ENCODE measurements at places on chromosomes 16 and 17.

DNA sequence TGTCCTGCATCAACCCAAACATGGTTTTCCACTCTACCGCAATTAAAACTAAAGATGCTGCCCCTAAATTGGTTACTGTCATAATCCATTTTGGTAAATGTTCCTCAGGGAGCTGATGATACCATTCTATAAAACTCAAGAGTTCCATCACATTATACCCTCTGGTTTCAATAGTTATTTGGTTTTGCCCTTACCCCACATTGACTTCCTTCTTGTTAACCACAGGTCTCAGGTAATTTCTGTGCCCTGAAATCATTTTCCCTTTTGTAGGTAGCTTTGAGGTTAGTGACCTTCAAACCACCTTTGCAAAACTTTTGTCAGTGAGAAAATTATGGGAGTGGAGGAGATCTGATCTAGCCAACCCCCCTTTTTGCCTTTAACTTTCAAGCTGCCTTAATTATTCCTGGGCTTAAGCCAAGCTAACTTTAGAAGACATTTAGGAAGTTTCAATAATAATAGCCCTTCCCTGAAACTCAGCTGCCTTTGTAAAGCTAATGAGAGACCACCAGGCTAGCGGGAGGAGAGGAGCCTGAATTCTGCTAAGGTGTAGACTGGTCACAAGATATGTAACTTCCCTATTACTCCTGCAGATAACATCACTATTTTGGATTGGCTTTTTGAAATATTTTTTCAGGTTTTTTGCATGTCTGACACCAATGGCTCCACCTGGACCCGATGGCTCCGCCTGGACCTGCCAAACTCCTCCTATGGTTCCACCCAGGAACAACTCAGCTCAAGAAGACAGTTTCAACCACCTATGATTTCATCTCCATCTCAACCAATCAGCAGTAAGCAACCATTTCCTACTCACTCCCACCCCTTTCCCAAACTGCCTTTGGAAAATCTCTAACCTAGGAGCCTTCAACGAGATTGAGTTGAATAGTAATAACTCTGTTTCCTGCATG, 224.9 kb downstream of the HS3ST3B1 start:
- DNase-seq: no peak

DNA sequence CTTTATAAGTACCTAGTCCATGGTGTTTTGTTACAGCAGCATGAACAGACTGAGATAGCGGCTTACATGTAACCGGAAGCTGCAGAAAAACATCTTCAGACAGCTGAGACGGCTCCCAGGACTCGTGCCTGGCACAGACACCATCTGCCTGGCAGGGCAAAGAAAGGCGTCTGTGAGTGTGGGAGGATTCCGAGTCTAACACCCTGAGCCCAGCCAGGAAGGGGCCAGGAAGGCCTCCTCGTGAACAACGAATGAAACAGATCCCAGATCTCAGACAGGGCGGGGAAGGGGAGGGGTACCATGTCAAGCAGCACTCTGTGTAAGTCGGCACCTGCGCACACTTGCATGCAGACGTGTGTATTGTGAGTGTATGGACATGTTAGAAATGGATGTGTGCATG, 4.4 kb upstream of the CSNK1D start:
- no peak for DNase-seq

DNA sequence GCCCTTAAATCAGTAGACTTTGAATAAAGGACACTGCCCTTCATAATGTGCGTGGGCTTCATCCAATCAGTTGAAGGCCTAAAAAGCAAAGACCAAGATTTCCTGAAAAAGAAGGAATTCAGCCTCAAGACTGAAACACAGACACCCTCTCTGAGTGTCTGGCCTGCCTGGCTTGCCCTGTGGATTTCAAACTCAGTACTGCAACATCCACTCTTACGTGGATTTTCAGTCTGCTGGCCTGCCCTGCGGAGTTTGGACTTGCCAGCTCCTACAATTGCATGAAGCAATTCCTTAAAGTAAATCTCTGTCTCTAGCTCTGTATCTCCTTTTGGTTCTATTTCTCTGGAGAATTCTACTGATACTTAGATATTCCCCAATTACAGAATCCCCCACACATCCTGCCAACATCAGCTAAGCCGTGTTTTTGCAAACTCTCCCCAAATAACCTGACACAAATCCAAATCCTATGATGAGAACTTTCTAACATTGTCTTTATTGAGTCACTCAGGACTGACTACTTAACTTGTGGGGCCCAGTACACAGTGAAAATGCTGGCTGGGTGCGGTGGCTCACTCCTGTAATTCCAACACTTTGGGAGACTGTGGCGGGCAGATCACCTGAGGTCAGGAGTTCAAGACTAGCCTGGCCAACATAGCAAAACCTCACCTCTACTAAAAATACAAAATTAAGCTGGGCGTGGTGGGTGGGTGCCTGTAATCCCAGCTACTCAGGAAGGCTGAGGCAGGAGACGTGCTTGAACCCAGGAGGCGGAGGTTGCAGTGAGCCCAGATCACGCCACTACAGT, 7.2 kb upstream of the TNFRSF17 start:
- DNase-seq: no peak

DNA sequence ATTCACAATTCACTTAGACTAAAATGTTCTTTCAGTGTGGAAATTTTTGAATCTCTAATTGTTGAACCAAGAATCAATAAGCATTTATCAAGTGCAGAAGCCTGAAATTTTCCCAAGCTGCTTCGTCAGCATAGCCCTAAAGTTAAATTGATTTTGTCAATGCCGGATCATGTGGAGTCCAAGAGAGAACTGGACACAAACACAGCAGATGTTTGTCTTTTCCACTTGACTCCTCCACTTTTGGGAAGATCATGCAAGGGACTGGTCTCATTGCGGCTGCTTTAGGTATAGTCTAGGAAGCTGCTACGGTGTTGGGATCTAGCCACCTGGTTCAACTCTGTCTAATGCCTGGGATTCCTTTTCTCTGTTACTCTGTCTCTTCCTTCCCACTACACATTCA, 95.7 kb downstream of the CYB561 start:
- DNase-seq: no peak

DNA sequence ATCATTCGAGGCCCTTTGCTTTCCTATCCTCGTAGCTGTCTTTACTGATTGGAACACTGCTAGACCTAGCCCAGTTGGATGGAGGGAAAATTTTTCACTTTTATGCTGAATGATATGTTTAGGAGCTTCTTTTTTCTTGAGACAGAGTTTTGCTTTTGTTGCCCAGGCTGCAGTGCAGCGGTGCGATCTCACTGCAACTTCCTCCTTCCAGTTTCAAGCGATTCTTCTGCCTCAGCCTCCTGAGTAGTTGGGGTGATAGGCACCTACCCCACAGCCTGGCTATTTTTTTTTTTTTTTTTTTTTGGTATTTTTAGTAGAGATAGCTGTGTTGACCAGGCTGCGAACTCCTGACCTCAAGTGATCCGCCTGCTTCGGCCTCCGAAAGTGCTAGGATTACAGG, 17.3 kb upstream of the PSMC5 start:
- DNase-seq: no peak

GRCh38 chr16:86503830-86504229, 6.5 kb upstream of the FOXF1 start:
- no peak for DNase-seq

DNA sequence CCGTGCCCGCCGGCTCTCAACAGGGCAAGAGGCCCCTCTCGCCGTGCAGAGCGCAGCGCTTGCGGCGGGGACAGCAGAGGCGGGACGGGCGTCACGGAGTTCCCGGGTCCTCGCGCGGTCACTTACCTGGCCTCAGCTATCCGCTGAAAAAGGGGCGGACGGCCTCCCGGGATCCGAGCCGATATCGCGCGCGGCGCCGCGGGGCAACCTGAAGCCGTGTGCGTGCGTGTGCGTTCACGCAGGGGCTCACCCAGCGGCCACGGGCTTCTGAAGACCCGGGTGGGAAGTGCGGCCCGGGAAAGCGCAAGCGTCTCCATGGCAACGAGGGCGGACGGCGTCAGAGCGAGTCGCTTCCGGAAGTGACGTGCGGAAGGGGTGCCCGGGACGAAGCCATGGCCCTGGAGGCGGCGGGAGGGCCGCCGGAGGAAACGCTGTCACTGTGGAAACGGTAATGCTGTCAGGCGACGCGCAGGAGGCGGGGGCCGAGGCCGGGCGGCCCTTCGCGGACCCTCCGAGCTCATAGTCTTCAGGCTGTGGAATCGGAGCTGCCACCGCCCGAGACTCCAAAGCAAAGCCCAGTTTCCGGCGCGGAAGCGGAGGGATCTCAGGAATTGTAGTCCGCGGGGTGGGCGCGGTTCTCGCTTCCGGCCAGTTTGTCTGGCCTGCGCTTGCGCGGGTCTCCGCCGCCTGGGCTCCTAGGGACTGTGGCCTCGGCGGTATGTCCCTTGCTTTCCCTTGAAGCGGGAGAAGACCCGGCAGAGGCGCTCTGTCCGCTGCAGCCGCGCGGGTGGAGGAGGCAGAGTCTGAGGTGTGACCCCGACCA, at the start of gene ENDOV:
Gene ENDOV, plus strand, starts transcription at position 365 of the 823 bp plus-strand sequence. Its CDS starts 28 bp downstream, at position 393.
- peak; percentile 95 for DNase-seq

GRCh38 chr16:8878523-8878911, 3.6 kb upstream of the LITAFD start:
- DNase-seq: no peak

GRCh38 chr16:24747441-24747840, 18.0 kb downstream of the TNRC6A start:
- DNase-seq: no peak

DNA sequence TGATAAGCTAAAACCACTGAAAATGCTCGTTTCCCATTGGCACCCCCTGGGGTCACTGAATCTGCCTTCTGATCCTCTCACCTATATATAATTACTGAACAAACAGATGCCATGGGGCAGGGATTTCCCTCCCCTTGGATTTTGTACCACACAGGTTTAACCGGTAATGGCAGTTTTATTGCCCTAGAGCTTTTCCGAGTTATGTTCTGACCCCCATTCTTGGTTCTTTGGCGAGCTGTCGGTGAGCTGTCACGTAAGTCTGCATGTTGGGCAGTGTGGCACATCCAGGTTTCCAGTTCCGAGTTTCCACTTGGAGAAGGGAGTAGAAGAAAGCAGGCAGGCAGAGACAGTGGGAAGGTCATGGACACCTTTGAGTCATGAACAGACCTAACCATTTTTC, 7.1 kb downstream of the TMEM97 start:
- no peak for DNase-seq

DNA sequence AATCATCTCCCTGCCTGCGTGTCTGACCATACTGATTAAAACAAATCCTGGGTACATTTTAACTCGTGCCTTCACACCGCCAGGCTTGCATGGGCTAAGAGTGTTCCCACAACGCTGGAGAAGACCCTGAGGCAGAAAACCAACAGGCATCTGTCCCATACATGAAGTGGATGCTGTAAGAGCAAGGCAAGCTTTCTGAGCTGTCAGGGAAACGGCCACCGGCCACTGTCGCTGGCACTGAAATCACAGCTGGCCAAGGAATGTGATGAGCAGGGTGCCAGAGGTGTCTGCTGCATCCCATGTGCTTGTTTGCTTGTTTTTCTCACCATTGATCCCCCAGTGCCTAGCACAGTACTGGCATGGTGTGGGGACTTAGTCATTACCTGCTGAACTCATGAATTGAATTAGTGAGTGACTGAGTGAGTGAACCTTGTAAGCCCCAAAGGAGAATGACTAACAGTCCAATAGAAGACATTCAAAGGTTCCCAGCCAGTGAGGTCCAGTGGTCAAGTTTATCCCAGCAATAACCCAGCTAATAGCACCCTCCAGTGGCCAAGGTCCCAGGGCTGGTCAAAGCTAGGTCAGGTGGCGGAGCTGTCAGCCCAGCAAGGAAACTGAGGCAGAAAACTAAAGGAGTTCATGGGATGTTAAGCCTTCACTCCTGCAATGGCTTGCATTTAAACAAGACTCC, 92.7 kb upstream of the CDH5 start:
- no peak for DNase-seq

GRCh38 chr17:33116021-33116551, 124.4 kb downstream of the SPACA3 start:
- DNase-seq: peak; percentile 69

DNA sequence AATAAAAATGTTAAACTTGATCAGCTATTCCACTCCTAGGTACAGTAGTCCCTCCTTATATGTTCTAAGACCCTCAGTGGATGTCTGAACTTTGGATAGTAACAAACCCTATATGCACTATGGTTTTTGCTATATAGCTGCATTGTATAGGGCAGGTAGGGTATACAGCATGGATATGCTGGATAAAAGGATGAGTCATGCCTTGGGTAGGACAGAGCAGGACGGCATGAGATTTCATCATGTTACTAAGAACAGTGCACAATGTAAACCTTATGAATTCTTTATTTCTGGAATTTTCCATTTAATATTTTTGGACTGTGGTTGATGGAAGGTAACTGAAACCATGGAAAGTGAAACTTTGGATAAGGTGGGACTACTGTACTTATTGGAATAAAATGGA, 235.1 kb downstream of the CEP112 start:
- DNase-seq: no peak

GRCh38 chr17:58051468-58051867, 31.8 kb upstream of the DYNLL2 start:
- no peak for DNase-seq

- DNase-seq: no peak
Measured at GRCh38 chr17:3207367-3207766, at the start of gene OR1A1. TSS of gene OR1A1 (plus strand) at chr17:3207667. CDS start at chr17:3215621, 7,954 bp downstream.

DNA sequence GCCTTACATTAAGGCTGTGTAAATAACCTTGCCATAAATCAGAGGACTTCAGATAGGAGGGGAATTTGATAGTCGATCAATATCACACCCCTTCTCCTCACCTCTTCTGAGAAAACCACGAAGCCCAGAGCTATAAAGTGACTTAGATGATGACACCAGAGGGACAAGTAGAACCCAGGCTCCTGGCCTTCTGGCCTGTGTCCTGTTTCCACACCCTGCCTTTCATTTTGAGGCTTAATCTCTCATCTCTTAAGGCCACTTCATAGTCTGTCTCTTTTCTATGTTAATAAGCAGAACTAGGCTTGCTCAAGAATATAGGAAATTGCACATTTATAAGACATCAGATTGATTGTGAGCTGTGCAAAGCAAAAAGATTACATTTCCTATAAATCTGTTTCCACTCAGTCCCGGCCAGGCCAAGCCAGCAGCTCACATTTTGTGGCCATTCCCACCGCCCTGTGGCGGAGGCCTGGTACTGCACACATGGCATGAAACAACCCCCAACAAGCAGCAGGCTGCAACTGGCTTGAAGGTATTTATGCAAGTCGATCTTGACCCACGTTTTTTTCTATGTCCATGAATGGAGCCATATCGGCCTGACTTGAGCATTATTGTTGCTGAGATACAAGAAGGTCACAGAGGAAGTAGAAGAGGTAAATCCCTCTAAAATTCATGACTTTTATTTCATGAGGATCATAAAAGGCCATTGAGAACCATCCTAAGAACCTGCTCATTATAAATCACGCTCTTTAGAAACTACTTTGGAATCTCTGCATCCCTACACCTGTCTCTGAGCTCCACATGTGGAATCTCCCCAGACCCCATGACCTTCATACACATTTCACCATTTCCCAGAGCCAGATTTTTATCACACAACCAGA, 93.7 kb downstream of the PMP22 start:
- peak; percentile 34 for DNase-seq

- DNase-seq: no peak
Measured at GRCh38 chr16:55697867-55698266, 42.1 kb downstream of the SLC6A2 start.

DNA sequence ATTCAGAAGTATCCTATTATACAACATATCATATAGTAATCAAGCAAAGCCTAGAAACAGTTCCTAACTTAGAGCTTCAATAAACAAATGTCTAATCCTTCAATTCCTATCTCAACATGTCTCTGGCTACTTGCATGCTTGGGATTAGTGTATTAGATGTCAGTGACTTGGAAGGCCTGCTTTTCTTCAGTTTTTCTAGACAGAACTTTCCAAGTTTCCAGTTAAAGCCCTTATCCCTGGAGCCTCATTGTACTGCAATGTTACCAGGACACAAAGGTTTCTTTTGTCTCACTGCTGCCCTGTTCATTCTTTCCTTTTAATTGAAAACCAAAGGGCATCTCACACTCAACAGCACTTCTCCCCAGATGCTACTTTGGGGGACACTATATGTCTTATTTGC, 16.5 kb downstream of the PSME3IP1 start:
- no peak for DNase-seq

Measured in SK-N-DZ (cell line).